Kasumi-1 (cell line): ENCODE measurements at places on chromosomes 6 and 20.

GRCh38 chr6:146813554-146813953 is 214.8 kb downstream of the ADGB start:
- DNase-seq, result no peak

- DNase-seq, result no peak
Observed at GRCh38 chr20:646107-646867, 6.7 kb downstream of the SRXN1 start.

GRCh38 chr6:166449641-166450040 is 66.9 kb upstream of the MPC1 start:
- DNase-seq, result no peak

DNA sequence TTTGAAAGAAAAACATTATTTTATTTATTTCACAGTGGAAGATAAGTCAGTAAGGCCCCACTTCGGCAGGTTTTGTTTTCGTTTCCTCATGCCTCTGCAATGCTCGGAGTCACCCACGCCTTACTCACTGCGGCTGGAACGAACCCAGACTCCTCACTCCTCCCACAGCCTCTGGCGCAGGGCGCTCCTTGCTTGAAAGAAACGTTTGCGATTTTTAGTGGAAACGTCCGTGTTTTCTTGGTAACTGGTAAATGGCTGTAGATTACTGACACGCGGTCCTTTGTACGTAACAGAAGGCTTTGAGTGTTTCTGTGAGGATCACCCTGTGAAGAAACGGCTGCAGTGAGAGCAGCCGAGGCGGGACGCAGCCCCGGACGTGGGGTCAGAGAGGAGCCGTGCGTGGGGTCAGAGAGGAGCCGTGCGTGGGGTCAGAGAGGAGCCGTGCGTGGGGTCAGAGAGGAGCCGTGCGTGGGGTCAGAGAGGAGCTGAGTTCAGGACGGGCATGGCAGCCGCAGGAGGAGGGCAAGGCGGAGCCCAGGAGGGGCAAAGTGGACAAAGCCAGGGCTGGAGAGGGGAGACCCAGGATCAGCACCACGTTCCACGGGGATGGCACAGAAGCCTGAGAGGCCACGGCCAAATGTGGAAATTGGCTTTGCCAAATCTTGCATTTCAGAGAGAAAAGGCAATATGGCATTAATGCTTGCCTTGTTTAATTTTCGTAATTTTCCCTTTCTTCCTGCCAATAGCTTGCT is 198.6 kb upstream of the THBS2 start:
- no peak for DNase-seq

GRCh38 chr6:41964201-41964887 is 22.7 kb upstream of the CCND3 start:
- no peak for DNase-seq

DNA sequence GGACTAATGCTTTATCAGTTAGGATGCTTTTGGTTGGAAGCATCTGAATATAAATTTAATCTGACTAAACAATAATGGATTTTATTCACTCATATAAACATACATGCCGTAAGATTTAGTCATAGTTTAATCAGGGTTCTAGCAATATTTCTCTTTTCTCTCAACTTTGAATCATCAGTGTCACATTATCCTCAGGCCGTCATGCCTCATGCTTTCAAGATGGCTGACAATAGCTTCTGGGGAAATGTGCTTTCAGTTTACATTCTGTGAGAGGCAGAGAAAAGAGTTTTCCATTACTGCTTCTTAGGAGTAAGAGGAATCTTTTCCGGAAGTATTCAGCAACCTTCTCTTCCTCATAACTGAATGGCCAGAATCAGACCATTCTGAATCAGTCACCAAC is 162.2 kb downstream of the GJA1 start:
- DNase-seq, result no peak

GRCh38 chr6:87016772-87017171 is 78.1 kb downstream of the CGA start:
- no peak for DNase-seq

- no peak for DNase-seq
Observed at GRCh38 chr6:111573131-111573883, 32.4 kb downstream of the TRAF3IP2 start.

- no peak for DNase-seq
Observed at GRCh38 chr6:6366803-6367202, 46.3 kb upstream of the F13A1 start.

GRCh38 chr20:3051385-3052019 is 5.7 kb downstream of the MRPS26 start:
- DNase-seq, result peak; percentile 20

- no peak for DNase-seq
Observed at GRCh38 chr6:38364775-38365174, 275.0 kb downstream of the BTBD9 start.
